ENCODE measurements at places on chromosomes 5 and 9.

DNA sequence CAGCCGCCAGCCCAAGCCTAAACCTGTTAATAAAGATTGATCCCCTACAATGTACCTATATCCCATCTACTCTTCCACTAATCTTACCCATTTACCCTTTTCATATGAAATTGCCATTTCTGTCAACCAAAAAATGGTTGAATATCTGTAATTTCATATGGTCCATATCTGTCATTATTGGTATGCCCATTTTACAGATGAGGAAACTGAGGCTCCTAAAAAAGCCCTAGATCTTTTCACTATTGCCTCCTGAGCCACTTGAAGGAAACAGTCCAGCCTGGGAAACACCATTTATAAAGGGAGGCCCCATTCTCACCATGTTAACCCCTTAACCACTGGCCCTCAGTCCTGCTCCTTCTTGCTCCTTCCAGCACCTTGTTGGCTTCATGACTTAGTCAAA, 41.2 kb upstream of the SNAPC3 start:
- DNase-seq = no peak

- no peak for DNase-seq
Observed at GRCh38 chr9:20479419-20480155, 142.7 kb downstream of the MLLT3 start.

DNA sequence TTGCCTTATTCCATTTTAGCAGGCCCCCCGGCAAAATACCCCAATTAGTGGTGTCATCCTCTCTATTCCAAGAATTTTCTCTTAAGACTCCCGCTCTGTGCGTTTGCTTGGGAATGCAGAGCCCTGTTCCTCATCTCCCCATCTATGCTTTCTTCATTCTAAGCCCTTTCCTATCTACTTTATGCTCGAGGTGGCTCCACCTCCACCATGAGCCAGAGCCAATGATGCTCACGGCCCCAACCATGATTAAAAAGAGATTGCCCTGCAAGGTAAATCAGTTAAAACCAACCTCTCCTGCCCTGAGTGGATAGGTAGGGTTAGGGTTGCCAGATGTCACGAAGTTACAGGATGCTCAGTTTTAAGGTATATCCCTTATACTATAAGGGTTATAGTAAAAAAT, 677 bp upstream of the TXNDC15 start:
- DNase-seq = no peak

- no peak for DNase-seq
Observed at GRCh38 chr9:131805803-131806202, 65.9 kb upstream of the RAPGEF1 start.

- no peak for DNase-seq
Observed at GRCh38 chr9:115263371-115264075, 145.6 kb upstream of the TNC start.

- no peak for DNase-seq
Observed at GRCh38 chr5:116361171-116361967, 213.3 kb downstream of the SEMA6A start.

Measured in esophagus squamous epithelium (tissue), 5 donors.